ENCODE measurements at places on chromosomes 7 and 10. TPM values are rescaled to one million over a fixed set of nuclear protein-coding genes. Genes with fewer than 3 reads are reported as not detected.

CALD1 gene
- total RNA-seq, result 69.3 TPM

YWHAG gene
- total RNA-seq, result 226 TPM

ST8SIA6 gene
- total RNA-seq, result 0.04 TPM

GPR15LG gene
- total RNA-seq, result not detected

CCL24 gene
- not detected for total RNA-seq

FGFBP3 gene
- total RNA-seq, result 2.7 TPM

TAS2R41 gene
- not detected for total RNA-seq

TET1 gene
- total RNA-seq, result 0.57 TPM

CFAP70 gene
- 0.10 TPM for total RNA-seq

SH2D4B gene
- total RNA-seq, result 0.03 TPM

HOXA13 gene
- 1.9 TPM for total RNA-seq

SORBS1 gene
- total RNA-seq, result 0.47 TPM

SPDYE9 gene
- total RNA-seq, result not detected

ABCA13 gene
- 0.08 TPM for total RNA-seq

PROSER2 gene
- 39.4 TPM for total RNA-seq

CHAT gene
- total RNA-seq, result not detected

ENKUR gene
- total RNA-seq, result 0.31 TPM

CDC14C gene
- not detected for total RNA-seq

PNLIPRP3 gene
- not detected for total RNA-seq

PMPCB gene
- 62.3 TPM for total RNA-seq

C10orf67 gene
- 0.17 TPM for total RNA-seq

PDE1C gene
- total RNA-seq, result 5.6 TPM

VIPR2 gene
- not detected for total RNA-seq

DNAH11 gene
- total RNA-seq, result 0.15 TPM

SPDYE1 gene
- not detected for total RNA-seq

ZNF107 gene
- total RNA-seq, result 2.6 TPM

FAM131B gene
- 0.49 TPM for total RNA-seq

SAP25 gene
- 1.3 TPM for total RNA-seq

H2BK1 gene
- total RNA-seq, result not detected

C7orf33 gene
- total RNA-seq, result not detected

PTPRE gene
- 3.1 TPM for total RNA-seq

GIMAP8 gene
- not detected for total RNA-seq

LIPA gene
- total RNA-seq, result 44.5 TPM

ERCC6 gene
- total RNA-seq, result 5.7 TPM

CPA4 gene
- total RNA-seq, result 5.2 TPM

CPA2 gene
- total RNA-seq, result 0.09 TPM

TAS2R3 gene
- total RNA-seq, result not detected

C10orf105 gene
- not detected for total RNA-seq

CREB5 gene
- 2.4 TPM for total RNA-seq

NPY gene
- total RNA-seq, result not detected

Data from A549 treated with CORT108297 at 1 μM for 4 hours (cell line).